NCI-H2081 (cell line): ENCODE measurements at places on chromosomes 4 and X.

DNA sequence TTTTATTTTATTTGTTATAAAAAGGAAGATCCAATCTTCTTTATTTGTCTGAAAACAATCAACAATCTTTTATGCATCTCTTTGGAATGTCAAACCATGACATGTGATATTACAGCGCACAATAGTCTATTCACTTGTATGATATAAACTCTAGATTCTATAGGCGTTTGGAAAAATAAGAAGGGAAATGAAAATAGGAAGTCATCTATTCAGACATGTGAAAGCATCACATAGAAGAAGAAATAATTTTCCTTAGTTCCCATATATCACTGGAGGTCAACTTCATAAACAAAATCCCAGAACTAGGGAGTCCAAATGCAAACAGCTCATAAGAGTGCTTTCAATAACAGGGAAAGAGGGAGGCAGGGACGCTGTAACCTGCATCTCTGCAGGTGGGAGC, 139.5 kb upstream of the RASGEF1B start:
- no peak for DNase-seq

DNA sequence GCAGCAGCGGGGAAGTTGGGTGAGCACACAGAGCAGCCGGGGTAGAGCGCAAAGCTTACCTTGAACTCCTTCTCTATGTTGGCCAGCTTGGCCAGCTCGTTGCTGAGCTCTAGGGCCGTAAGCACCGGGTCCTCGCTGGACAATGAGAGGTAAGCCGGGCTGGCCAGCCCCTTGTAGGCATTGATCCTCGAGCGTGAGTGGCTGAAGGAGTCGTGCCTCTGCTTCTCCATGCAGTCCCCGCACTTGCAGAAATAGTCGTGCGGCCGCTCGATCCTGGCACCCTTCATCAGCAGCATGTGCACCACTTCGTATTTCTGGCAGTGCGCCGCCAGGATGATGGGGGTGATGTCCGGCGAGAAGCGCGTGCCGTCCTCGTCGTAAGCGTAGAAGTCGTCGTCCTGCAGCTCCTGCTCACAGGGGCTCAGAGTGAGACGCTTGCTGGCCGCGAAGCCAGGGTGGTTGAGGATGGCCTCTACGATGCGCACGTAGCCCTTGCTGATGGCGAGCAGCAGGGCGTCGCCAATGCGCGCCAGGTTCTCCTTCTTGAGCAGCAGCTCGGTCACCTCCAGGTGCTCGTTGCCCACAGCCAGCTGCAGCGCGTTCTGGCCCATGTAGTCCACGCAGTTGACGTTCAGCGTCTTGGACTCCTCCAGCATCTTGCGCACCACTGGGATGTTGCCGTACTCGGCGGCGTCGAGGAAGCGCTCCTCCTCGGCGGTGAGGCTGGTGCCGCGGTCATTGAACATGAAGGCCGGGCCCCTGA, 19.5 kb downstream of the TRPC3 start:
- DNase-seq: no peak

- DNase-seq: no peak
These were observed 69.2 kb upstream of the FAM9A start for GRCh38 chrX:8870411-8870810.

- DNase-seq: no peak
These were observed 637.2 kb upstream of the CPEB2 start for GRCh38 chr4:14364953-14365536.

GRCh38 chrX:134244043-134244442, 7.1 kb downstream of the CCDC160 start:
- no peak for DNase-seq

- DNase-seq: no peak
These were observed 82.8 kb downstream of the CPZ start for GRCh38 chr4:8675383-8675782.

GRCh38 chrX:104351173-104351769, 96.5 kb upstream of the ESX1 start:
- DNase-seq: no peak

- DNase-seq: peak; percentile 42
These were observed 53.7 kb downstream of the GPM6A start for GRCh38 chr4:175758050-175759024.

- no peak for DNase-seq
These were observed 172.8 kb upstream of the TACR3 start for GRCh38 chr4:103892586-103892985.

DNA sequence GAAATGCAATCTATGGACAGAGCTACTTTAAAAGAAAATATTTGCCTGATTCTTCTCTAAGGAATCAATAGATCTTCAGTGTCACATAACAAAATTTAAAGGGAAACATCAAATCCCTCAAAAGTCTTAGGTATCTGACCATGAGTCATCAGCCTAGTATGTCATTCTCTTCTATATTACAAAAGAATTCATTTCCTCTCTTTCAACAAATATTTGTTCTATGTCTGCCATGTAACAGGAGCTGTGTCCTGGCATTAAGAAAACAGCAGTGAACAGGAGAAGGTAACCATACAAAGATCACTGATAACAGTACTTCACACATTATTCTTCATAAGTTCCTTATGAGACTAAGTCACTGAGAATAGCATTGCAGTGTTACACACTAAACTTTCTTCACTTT, 243.6 kb upstream of the DKK2 start:
- DNase-seq: no peak

DNA sequence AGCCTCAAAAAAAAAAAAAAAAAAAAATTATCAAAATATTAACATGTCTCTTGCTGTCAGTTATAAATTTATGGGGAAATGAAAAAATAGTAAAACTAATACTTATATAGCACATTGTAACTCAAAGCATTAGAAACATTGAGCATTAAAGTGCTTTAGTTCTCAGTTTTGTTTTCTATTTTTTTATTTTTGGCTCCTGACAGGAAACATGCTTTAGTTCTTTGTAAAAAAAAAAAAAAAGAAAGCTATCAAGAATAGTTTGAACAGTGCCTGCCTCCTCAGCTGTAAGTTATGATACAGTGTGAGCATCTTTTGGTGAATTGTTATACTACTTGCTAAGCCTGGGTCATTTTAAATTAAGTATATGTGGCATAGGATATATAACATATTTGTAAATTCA, 5.1 kb upstream of the CENPC start:
- no peak for DNase-seq

GRCh38 chrX:43000121-43000520, 222.2 kb upstream of the PPP1R2C start:
- peak; percentile 0 for DNase-seq

GRCh38 chrX:137563681-137564651, 2.0 kb upstream of the ZIC3 start:
- DNase-seq: no peak

DNA sequence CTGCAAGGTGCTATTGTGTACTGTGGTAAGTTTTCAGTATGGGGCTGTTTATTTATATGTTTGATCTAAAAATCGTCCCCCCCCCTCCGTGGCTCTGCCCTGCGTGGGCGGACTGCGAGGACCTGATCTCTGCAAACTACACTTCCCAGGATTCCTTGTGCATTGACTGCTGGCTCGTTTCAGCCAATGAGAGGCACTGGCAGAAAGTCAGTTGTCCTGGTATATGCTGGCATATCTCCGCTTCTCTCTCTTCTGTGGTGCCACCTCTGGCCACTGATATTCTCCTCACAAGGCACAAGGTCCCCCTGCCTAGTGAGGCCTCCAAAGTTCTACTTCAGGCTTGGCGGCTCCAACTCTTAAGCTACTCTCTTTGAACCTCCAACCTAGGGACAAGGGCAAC, 168.8 kb upstream of the ZFP42 start:
- DNase-seq: no peak
